NCI-H1930 (cell line): ENCODE measurements at places on chromosomes 12 and 14.

DNA sequence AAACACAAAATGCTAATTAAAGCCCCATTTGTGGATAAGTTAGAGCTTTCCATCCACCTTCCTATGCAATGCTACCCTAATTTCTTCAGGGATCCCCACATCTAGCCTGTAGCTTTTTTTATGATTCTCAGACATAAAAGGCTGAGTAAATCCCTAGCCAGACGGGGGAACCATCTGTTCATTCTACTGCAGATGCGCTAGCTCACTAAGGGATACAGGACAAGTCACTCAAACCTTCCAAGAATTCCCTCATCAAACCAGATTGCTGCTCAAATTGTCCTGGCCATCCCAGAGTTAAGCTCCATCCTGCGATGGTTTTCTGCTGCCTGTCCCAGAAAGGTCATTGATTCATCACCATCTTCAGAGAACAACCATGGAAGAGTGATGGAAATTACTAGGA lies 56.7 kb downstream of the MYRFL start:
- no peak for DNase-seq

DNA sequence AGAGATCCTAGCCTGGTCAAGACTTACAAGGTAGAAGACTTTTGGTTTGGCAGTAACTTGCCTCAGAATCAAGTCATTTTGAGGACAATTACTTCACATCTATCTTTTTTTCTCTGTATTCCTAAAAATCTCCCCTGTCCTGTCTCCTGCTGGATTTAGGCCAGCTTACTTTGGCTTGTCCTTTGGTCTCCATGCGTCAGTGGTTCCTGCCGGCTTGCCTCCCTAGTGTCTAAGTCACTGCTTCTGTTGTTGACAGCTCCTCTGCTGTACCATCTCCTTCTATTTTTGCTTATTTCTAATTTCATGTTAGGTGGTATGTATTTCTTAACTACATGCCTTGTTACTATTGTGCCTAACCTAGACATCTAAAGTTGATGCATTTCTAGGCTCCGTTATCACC lies 39.7 kb upstream of the FBLN5 start:
- no peak for DNase-seq

DNA sequence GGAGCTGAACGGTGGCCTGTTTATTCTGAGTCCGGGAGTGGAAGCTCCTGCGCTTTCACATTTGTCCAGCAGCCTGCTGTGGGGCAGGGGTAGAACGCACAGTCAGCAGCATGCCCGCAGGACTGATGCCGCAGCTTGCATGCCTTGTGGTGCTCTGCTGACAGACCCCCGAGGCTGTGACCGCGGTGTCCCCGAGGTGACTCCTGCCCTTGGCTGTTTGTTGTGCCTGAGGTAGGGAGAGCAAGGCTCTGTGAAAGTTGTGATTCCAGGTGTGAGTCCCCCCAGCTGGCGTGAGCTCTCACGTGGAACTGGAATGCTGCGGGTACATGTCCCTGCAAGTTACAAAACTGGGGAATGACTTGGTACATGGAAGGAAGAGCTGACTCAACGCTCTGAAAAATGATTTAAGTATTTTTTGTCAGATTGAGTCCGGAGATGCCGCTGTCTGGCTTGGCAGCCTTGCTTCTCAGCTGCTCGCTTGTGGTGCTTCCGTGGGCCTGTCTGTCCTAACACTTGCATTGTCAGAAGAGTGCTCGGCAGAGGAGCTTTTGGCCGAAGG lies 18.1 kb downstream of the MLXIP start:
- DNase-seq, result no peak

DNA sequence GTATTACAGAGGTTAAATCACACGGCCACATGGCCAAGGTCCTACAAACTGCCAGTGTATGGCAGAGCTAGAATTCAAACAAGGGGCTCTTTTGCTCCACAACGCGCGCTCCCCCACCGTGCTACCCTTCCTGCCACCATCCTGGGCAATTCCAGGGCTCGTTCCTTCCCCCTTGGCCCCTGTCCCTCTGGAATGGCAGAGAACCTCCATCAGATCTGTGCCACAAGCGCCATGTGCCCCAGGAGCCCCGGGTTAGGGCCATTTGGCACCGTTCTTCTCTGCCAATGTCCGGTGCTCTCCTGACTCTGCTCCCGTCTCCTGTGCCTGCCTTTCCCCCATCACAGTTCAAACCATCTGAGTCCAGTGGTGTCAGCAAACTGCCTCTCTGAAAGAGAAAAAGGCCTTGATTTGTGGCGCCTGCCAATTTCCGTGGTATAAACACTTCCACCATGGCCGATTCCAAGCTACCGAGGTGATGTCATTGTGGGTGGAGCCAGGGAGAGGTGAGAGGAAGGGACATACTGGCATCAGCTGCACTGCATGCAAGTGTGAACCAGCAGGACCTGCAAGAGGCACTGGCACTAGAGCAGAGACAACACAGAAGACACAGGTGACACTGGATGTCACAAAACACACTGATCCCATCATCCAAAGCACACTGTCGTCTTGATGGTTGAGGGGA lies 163.1 kb downstream of the CALM1 start:
- DNase-seq, result no peak

- no peak for DNase-seq
Observed at GRCh38 chr14:95174184-95174792, 17.0 kb upstream of the DICER1 start.

- DNase-seq, result peak; percentile 42
Observed at GRCh38 chr12:49346659-49347310, at the start of gene DNAJC22. TSS of gene DNAJC22 (plus strand) at chr12:49346888. CDS start at chr12:49348873, 1,985 bp downstream.

GRCh38 chr12:3456809-3457208 lies 34.2 kb upstream of the PRMT8 start:
- DNase-seq, result peak; percentile 56

GRCh38 chr14:87628129-87628528 lies 364.9 kb downstream of the GALC start:
- no peak for DNase-seq

DNA sequence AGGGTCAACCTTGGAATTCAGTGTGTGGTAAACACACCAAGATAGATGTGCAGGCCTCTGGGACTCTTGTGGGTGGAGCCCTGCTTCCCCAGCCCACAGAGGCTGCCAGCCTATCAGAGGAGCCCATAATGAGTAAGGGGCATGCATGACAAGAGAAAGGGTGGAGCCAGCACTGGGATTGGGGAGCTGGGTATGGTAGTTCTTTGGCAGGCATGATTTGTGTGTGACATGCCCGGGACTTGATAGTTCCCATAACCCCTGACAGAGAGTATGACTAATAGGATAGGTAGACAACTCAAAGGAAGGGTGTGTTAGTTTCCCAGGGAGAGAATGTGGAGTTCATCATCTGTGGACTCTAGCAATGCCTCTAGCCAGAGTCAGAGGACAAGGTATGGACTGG lies 143.0 kb downstream of the EMP1 start:
- DNase-seq, result no peak

DNA sequence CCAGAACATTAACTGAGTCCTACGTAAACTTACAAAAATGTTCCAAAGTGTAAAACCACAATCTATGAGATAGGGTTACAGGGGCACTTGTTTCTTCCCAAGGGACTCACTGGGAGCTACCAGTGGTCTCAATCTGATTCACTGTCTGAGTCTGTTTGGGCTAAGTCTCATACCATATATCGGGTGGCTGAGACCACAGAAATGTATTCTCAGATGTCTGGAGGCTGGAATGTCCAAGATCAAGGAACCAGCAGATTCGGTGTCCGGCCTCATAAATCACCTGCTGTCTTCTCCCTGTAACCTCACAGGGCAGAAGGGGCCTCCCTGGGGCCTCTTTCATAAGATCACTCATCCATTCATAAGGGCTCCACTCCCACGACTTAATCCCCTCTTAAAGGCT lies 616.3 kb upstream of the TMEM132C start:
- DNase-seq, result no peak

- DNase-seq, result no peak
Observed at GRCh38 chr14:99473458-99473857, 7.2 kb downstream of the SETD3 start.

GRCh38 chr14:54593860-54594259 lies 26.9 kb downstream of the SAMD4A start:
- DNase-seq, result no peak

- DNase-seq, result peak; percentile 49
Observed at GRCh38 chr12:94186278-94187241, 38.2 kb downstream of the PLXNC1 start.

GRCh38 chr12:96886998-96887677 lies 19.9 kb upstream of the NEDD1 start:
- DNase-seq, result no peak

DNA sequence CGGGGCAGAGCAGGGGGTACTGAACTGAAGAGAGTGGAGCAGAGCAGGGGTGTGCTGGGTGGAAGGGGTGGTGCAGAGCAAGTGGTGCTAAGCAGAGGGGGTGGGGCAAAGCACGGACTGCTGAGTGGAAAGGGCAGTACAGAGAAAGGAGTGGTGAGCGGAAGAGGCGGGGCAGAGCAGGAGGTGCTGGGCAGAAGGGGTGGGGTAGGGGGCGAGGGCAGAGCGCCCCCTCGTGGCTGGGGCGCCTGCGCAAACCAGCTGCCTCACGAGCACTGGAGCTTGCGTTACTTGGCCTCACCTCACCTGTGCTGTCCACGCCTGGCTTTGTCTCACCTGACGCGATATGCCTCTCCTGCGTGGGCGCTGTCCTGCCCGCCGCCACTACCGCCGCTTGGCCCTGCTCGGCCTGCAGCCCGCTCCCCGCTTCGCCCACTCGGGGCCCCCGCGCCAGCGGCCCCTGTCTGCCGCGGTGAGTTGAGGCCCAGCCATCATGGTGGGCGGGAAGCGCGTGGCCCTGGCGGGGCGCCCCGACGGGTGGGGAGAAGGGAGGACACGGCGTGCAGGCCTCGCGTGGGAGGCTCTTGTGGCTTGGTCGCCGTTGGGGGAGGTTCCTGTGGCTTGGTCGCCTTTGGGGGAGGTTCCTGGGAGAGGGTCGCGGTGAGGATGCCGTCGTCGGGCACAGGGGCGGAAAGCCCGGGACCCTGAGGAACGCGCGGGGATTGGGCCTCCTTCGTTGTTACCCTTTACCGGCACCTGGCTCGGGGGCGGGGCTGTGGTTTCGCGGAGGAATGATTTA lies at the start of gene COX8C:
COX8C (plus strand) TSS at position 257 of the 796 bp plus-strand sequence; CDS start at position 344, 87 bp downstream.
- no peak for DNase-seq

GRCh38 chr14:96423446-96424108 lies 31.6 kb downstream of the AK7 start:
- DNase-seq, result no peak

- DNase-seq, result no peak
Observed at GRCh38 chr12:81128930-81129554, 51.2 kb downstream of the ACSS3 start.

DNA sequence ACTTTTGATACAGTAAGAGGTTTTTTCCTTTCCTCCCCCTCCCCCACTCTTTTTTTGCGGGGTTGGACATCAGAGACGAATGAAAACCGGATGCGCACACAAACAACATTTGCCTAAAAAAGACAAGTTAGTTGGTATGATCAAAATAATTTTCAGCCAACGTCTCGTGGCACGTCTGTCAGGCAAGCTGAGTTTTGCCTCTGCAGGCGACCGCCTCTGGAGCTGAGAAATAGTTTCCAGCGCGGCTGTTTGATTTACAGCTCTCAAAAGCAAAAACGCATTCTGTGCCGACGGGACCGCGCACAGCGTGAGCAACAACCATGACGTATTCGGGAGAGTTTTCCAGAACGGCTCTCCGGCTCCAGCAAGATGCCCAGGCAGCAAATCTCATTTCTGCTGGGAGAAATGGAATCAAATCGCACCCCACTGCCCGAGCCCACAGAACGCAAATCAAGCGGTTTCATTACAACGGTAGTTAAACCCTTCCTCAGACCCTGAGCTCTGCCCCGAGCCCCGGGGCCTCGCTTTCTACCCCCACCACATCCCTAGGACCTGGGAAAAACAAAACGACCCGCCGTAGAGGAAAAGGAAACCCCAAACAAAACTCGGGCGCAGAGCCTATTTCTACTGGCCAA lies 14.2 kb upstream of the CALM1 start:
- DNase-seq, result peak; percentile 44

DNA sequence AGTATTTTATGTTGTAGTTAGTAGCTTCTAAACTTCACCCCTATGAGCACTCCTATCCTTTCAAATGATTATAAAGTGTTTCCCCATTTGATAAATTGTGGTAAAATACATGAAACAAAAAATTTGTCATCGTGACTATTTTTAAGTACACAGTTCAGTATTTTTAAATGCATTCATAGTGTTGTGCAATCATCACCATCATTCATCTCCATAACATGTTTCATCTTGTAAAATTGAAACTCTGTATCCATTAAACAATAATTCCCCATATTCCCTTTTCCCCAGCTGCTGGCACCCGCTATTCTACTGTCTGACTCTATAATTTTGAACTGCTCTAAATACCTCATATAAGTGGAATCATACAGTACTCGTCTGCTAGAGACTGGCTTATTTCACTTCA lies 52.5 kb downstream of the ATP23 start:
- no peak for DNase-seq

- DNase-seq, result peak; percentile 81
Observed at GRCh38 chr14:106879241-106879640, 1352.9 kb downstream of the TMEM121 start.

- DNase-seq, result no peak
Observed at GRCh38 chr14:86954623-86955022, 1038.4 kb downstream of the GALC start.

GRCh38 chr12:64912516-64913255 lies 88.2 kb downstream of the TBC1D30 start:
- no peak for DNase-seq

DNA sequence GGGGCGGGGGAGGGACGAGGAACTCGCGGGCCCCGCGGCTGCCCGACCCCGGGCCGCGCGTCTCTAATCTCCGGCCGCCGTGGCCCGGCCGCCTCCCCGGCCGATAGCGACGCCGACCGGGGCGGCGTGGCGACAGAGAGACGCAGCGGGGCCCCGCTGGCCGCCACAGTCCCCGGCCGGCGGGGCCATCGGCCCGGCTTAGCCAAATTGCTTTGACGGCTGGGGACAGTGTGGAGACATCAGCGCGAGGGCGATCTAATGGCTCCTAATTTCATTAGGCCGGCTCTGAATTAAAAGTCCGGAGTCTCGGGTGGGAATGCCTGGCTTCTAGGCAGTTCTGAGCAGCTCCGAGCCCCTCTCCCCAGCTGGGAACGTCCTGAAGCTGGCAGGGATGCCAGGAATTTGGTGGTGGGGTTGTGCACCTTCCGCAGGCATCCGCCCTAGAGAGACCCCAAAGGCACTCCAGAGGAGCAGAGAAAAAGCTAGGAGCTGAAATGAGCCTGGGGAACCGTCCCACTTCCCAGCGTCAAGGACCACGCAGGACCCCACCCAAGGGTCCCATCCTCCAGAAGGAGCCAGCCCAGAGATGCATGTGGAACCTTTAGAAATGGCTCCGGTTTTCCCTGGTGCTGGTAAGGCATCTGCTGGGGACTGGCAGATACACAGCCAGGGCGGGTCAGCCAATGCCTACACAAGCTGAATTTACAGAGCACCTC lies 9.6 kb downstream of the TBX5 start:
- no peak for DNase-seq

DNA sequence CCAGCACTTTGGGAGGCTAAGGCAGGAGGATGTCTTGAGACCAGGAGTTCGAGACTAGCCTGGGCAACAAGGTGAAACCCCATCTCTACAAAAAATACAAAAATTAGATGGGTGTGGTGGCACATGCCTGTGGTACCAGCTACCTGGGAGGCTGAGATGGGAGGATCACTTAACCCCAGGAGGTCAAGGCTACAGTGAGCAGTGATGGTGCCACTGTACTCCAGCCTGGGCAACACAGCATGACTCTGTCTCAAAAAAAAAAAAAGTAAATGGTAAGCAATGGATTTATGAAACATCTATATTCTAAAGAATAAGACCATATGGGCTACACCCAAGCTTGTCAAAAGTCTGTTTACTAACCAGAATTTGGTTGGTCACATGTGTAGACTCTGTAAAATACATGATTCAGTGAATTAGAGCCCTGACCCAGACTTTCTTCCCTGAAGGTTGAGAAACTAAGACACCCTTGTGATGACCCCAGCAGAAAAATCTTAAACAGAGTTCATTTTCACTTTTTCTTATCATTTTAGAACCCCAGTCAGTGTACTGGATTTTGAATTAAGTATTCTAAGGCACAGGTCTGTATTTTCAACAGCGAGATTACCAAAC lies 12.1 kb downstream of the FGD6 start:
- no peak for DNase-seq
